NCI-H524 treated with DMSO at 0.1 percent for 48 hours (cell line): ENCODE measurements at places on chromosomes 7 and 10.

- no peak for DNase-seq
These were observed 101.0 kb downstream of the HERPUD2 start for GRCh38 chr7:35593899-35594298.

GRCh38 chr7:47988496-47989386, 9.3 kb upstream of the HUS1 start:
- DNase-seq = no peak

GRCh38 chr7:52749880-52750279, 285.6 kb upstream of the POM121L12 start:
- DNase-seq = no peak

GRCh38 chr7:34087892-34088891, 182.9 kb downstream of the BMPER start:
- DNase-seq = no peak

GRCh38 chr7:105269397-105269796, 119.3 kb downstream of the SRPK2 start:
- DNase-seq = no peak

GRCh38 chr7:105693576-105693975, 112.3 kb upstream of the EFCAB10 start:
- DNase-seq = no peak

- no peak for DNase-seq
These were observed 45.1 kb upstream of the MET start for GRCh38 chr7:116626886-116627285.

DNA sequence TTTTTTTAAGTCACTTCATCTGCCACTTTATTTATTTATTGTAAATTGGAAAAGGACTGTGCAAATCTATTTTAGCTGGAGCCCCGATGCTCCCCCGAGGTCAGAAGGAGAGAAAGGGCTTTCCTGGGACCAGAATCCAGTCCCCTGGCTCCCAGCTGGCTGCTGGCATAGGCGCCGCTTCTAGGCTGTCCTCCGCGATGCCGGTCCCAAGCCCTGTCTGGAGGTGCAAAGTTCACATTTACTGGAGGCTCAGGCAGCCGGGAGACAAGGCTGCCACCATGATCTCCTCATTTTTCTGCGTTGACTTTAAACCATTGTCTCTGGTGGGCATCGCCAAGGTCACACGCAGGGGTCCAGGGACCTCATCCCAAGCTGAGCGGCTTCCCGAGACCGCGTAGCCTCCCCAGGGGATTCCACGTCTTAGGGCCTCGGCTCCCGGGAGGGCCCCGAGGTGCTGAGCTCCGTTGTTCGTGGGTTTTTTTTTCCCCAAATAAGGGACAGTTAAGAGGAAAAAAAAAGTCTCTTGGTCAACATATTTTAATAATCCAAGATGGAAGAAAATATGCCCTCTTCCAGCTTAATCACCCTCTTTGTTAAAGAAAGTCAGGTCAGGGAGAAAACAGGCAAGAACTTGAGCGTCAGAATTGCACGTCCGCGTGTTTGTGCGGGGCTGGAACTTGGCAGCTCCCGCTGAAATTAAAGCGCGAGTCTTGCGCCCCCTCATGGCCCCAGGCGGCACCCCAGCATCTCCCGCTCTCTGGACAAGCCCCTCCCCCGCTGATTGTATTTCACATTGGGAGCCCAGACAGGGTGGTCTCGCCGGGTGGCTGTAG, 11.9 kb downstream of the RGR start:
- no peak for DNase-seq

DNA sequence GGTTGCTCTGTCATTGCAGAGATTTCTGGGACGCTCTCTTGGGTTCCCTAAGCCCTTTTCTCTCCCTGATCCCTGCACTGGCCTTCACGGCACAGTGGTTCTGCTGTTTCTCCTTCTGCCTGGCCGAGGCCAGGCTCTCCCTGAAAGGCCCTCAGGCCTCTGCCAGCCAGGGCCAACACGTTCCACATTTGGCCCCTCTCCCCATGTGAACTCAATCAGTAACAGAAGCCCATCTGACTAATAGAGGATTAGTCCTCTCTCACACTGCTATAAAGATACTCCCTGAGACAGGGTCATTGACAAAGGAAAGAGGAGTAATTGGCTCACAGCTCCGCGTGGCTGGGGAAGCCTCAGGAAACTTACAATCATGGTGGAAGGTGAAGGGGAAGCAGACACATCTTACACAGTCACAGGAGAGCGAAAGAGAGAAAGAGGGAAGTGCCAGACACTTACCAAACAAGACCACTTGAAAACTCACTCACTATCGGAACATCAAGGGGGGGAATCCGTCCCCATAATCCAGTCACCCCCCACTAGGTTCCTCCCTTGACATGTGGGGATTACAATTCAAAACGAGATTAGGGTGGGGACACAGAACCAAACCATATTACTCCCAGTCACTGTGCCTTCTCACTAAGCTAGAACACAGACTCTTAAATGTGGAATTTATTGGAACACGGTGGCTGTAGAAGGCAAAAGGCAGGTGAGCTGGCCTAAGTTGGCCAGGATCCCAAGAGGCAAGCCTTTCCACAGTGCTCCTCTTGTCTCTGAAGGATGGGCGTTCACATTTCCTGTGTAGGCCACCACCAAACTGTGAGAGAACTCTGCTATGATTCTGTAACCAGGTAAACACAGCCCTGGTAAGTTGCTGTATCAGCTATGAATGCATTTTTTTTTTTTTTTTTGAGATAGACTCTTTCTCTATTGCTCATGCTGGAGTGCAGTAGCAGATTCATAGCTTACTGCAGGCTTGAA, 8.8 kb downstream of the FZD8 start:
- no peak for DNase-seq
